WTC11 (cell line): ENCODE measurements at places on chromosomes 11 and 22. TPM values are rescaled to one million over a fixed set of nuclear protein-coding genes. Genes with fewer than 3 reads are reported as not detected.

- H3K4me3 ChIP-seq = no peak overlapping the region
- no peaks in the 10 kb centered on the region for H3K36me3 ChIP-seq
- DNase-seq = no peak
- peaks cover 16% of the 10 kb centered on the region for H3K4me1 ChIP-seq
- H3K27ac ChIP-seq = no peak overlapping the region
- no peaks in the 10 kb centered on the region for H3K27me3 ChIP-seq
Observed at GRCh38 chr11:108620958-108621772, 27.6 kb upstream of the EXPH5 start.

DNA sequence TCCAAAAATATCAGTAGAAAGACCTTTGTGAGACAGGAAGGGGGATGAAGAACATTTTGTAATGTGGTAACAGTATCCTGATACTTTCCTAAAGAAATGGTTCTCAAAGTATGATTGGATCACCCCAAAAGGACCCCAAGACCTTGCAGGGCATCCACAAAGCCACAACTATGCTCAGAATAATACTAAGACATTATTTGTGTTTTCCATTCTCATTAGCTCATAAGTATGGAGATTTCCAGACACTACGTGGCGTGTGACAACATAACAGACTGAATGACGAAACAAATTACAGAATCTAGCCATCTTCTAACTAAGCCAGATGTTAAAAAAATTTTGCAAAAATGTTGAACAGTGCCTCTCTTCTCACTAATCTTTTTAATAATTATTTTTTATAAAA, 24.9 kb downstream of the CHEK2 start:
- H3K4me3 ChIP-seq = no peak overlapping the region
- DNase-seq = no peak
- 0 out of 2 replicates have a peak overlapping the region, but pooled peaks have one; percentile 3 for H3K27ac ChIP-seq

DNA sequence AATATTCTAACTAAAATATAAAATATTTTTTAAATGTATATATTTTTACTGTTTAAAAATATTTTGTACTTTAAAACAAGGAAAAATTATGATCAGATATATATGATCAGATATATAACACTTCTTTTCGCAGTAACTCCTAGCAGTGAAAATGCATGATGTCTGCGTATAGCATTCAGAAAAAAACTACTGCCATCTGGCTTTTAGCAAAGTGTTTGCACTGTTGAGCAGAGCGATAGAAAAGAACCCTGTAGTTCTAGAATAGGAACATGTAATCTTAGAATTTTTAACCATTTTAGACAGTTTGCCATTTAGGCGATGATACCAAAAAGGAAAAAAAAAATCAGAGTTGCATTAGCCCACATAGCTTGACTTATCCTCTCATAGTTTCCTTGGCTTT, 370.4 kb upstream of the ANO3 start:
- H3K27ac ChIP-seq = no peak overlapping the region
- no peak for DNase-seq
- H3K36me3 ChIP-seq = no peaks in the 10 kb centered on the region
- no peaks in the 10 kb centered on the region for H3K27me3 ChIP-seq
- no peak overlapping the region for H3K4me3 ChIP-seq

Gene HSPB2
- total RNA-seq = 0.33 to 0.62 TPM (median 0.55 TPM) in 3 replicates

GRCh38 chr11:77044356-77044755, 10.2 kb downstream of the B3GNT6 start:
- H3K36me3 ChIP-seq = no peaks in the 10 kb centered on the region
- no peak overlapping the region for H3K27ac ChIP-seq
- H3K4me3 ChIP-seq = no peak overlapping the region
- DNase-seq = no peak
